Activated CD4-positive, alpha-beta T cell treated with anti-CD3 and anti-CD28 coated beads, Interleukin-2, Interleukin-6, amounts not matched to agents 100 ng/mL and 50 ng/mL, durations not matched to agents 16 hours and 8 hours (primary cell): ENCODE measurements at places on chromosomes 16 and 17.
A peak's percentile ranks its signal among the peaks of the same experiment; 100 is the strongest.

DNA sequence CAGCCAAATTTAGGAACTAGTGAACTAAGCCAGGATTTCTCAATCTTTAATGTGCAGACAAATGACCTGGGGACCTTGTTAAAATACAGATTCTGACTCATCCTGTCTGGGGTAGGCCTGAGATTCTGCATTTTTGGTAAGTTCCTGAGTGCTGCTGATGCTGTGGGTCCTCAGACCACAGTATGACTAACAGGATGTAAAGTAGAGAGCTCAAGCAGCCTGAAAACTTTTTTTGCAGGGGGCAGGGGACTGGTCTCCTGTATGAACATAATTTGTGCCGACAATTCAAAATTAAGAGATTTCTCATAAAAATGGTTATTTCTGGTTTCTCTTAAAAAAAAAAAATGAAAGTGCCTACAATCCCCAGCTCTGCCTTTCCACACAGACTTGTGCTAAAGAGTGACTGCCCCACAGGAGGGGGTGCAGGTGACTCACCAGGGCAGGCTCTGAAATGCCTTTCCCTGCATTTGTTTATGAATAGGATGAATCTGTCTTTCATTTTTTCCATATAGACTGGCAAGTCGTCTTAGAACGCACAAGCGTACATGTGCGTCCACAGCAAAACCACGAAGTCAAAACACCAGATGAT, 271.5 kb downstream of the PHKB start:
- DNase-seq: peak; percentile 77

DNA sequence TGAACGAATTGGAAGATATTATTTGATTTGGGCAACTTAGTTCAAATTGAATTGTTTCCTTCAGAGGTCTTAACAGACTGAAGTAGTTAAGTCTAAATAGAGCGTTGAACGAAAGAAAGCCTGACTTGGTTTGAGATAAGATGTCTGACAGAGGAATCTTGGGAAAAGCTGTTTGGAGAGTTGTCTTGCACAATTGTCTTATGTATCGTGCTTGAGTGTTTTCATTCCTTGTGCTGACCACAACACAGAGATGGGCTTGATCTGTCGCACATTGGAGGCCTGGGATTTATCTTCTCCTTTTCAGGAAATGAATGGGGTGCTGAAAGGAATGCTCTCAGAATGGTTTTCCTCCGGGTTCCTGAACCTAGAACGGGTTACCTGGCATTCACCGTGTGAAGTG, 7.8 kb downstream of the MLYCD start:
- no peak for DNase-seq

DNA sequence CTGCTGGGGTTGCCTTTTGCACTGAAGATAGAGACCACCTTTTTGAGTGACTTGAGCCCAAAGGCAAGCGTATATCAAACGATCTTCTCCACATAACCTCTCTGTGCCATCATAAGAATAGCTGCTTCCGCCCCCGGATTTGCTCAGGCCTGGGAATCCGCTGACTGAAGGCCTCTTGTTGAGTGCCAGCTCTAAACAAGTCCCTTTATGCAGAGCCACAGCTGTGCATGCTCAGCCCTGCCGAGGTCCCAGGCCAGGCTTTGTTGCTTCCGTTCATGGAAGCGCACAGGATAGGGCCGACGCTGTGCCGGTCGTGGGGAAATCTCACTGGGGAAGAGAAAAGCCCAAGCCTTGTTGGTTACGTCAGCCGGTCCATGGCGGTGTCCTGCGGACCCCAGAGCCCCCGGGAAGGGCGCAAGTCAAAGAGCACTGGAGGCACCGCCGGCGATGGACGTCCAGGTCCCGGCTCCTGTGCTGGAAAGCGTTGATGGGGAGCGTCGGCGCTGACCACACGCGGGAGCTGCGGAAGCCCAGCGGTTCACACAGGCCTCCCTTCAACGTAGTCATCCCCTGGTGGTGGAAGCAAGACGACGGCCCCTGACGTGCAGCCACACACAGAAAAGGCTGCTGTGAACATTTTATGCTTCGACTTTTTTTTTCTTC, 23.5 kb upstream of the RPL13 start:
- no peak for DNase-seq

DNA sequence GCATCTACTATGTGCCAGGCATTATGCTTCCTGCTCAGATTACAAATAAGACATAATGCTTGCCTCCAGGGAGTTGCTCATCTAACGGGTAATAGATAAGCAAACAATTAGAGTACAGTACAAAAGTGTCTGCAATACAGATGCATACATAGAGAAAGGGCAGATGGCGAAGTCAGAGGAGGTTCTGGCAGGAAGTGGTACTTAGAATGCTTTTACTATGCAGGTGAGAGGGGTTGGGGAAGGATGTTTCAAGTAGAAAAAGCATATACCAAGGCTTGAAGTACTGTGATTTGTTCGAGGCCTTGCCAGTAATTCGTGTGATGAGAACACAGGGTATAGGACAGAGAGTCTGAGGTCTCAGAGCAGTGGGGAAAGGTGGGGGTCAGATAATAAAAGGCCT, 349.8 kb downstream of the UTP18 start:
- DNase-seq: no peak

DNA sequence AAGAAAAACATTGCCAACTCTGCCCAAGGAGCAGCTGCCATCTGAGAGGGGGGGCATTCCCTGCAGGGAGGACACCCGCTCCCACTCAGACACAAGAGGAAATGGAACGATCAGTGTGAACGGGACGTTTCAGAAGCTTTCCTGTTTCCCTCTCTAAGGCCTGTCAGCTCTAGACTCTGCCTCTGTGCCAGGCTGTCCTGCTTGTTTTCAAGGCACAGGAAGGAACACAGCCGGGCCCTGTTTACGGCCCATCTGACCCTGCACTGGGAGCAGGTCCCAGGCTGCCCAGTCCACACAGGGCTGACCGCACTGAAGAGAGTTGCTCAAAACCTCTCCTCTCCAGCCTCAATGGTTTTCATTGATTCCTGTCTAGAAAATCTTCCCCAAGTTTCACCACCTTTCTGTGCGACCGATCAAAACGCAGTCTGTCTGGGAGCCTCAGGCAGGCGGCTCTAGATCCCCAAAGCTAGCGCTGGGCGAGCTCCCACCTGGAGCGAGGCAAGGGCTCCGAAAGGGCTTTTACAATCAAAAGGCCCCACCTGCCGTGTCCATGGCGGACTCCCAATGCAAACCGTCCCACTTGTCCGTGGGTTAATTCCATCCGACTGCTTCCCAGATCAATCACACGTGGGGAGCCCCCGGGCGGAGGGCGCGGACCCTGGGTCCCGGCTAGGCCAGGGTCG, 1.5 kb downstream of the PIEZO1 start:
- DNase-seq: peak; percentile 48

DNA sequence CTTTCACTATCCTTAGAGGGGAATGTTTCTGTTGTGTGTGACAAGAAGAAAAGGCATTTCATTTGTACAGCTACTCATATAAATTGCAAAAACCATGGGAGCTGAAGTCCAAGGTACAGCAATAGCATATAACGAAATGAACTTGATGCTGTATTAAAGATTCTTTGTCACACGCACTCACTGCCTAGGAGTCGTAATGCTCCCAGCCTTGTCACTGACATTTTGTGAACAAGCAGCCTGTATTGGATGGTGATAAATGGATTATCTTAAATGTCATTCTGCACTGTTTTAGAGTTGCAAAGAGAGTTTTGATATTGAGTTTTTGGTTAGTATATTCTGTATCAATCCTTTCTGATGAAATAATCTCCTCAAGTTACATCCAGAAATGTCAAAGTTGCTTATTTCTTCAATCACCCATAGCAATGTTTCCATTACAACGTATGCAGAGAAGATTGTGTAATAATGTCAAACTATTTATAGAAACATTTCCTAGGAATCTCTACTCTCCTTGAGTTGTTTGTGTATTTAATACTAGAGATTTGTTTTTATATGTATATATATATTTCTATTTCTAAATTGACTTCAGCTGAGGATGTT, 270.6 kb downstream of the FTO start:
- no peak for DNase-seq

GRCh38 chr17:77356109-77356689, 215.4 kb downstream of the SEC14L1 start:
- DNase-seq: no peak

DNA sequence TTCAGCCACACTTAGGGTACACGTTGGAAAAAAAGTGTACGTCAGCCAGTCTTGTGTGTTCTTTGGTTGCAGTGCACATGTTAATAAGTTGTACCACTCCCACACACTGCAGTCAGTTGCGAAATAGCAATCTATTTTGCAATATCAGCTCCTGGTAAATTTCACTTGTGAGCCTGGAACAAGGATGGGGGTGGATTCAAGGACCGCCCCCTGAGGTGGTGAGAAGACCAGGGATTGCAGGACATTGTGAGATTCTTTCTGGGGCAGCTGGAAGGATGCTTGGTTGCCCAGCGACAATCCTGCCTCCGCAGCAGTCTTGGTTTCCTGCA, 78.6 kb upstream of the ZFHX3 start:
- no peak for DNase-seq

DNA sequence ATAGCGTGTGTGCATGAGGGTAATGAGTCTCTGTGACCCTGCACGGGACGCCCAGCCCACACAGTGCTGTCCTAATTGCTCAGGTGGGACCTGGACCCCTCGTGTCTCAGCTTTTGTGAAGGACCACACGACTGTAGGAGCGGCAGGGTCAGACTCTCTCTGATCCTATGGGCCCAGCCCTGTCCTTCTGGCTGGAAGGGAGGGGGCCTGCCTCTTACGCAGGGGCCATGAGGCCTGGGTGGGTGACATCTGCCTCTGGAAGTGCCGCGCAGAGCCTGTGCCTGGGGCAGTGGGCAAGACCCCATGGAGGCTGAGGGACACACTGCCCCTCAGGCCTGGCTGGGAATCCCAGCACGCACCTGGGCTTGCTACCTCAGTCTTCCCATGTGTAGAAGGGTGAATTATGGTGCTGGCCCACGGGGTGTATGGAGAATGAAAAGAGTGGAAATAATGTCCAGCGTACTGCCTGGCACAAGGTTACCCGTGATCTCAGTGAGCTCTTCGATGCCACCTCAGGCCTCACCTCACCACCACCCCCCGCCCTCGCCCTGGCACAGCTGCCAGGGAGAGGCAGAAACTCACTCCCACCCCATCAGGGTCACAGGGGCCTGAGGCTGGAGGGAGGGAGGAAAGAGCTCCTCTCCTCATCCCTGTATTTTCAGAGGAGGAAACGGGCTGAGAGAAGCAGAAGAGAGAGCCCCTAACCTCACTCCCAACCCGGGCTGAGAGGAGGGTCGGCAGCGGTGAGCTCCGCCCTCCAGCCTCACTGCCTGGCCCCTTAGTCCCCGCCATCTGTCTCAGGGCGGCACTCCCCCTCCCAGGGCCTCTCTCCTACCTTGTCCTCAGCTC, 27.1 kb upstream of the DBNDD1 start:
- no peak for DNase-seq

GRCh38 chr16:14286368-14287230, 215.5 kb downstream of the MRTFB start:
- peak; percentile 40 for DNase-seq

DNA sequence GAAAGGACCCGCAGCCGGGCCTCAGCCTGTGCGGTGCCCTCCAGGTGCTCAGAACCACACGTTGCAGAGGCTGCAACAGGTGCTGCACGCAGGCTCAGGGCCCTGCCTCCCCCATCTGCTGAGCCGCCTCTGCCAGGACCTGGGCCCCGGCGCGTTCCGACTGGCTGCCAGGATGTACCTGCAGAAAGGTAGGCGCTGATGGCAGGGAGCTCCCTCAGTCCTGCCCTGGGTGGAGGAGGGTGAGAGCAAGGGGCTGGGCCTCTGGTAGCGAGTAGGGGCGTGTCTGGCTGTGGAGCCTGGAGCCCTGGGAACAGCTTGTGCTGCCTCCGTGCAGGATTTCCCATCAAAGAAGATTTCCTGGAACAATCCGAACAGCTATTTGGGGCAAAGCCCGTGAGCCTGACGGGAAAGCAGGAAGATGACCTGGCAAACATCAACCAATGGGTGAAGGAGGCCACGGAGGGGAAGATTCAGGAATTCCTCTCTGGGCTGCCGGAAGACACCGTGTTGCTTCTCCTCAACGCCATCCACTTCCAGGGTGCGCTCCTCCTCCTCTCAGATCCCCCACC, 4.4 kb downstream of the SERPINF2 start:
- no peak for DNase-seq

DNA sequence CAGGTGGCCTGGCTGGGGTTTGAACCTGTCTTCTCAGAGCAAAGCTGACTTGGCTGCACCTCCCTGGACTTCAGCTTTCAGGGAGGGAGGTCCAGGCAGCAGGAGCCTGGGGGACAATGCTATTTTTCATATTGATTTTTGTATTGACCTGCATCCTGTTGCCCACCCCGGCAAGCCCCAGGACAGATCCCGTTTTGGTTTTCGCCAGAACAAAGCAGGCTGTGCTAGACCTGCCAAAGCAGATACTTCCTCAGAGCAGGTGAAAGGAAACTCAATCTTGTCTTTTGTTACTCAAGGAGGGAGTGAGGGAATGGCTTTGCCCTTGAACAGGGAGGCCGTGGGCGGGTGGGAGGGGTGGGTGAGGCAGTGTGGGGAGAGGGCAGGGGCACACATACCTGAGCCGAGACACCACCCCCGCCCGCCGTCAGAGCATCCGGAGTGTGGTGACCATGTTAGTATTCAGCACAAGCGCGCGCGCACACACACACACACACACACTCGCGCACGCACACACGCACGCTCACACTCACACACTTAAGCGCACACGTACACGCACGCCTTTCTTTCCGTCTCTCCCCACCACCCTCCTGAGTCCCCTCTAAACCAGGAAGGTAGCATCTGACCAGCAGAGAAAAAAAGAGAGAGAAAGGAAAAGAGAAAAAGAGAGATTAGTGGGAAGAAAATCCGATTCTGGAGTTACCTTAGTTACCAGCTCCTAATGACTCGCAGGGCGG, 59.5 kb downstream of the RAI1 start:
- DNase-seq: peak; percentile 23

DNA sequence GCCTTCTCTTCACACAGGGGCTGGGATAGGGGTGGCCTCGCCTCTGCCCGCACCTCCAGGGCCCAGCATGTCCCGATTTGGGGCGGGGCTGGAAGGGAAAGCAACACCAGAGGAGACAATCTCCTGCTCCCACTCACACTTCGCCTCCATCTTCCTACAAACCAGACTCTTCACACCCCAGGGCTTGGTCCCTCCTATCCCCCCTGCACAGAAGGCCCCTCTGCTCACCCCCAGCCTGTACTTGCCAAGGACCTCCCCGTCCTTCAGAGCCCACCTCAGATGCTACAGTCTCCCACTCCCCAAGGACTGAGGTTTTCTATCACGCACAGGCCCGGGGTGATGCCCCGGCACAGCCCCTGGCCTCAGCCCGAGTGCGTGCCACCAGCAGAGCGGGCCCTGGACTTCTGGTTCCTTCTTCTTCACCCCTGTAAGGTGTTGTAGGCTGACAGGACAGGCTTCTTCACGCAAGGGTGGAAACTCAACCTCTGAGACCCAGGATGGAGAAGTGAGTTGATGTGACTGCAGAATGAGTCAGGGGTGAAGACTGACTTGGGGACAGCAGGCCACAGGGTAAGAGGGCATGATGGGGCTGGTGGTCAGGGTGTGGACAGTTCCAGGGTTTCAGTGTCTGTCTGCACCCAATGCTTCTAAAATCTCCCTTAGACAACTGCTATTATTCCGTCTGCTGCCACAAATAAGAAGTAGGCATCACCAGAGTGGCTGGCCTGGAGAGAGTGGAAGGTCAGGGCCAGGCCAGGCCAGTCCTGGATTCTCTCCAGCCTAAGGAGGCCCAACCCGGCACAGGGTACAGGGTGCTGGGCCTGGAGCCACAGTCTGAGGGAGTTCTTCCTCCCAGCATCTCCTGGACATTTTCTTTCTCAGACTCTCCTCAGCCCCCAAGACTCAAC, 2.5 kb downstream of the ITGAE start:
- no peak for DNase-seq
